Brain pericyte (primary cell): ENCODE measurements at places on chromosomes 13 and 19.

DNA sequence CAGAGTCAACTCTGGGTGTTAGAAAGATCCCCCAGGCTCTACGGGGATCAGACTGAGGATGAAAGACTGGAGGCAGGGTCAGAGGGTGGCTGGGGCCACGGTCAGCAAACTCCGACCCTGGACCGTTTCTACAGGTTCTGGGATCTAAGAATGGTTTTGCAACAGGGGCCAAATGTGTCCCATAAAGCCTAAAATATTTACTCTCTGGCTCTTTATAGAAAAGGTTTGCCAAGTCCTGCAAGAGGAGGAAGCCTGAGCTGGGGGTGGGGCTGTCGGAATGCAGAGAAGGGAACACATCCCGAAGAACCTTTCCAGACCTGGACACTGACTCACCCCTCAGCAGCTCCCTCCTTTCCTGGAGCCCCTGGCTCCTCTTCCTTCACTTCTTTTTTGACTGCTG, 20.7 kb downstream of the LIG1 start:
- DNase-seq = no peak

DNA sequence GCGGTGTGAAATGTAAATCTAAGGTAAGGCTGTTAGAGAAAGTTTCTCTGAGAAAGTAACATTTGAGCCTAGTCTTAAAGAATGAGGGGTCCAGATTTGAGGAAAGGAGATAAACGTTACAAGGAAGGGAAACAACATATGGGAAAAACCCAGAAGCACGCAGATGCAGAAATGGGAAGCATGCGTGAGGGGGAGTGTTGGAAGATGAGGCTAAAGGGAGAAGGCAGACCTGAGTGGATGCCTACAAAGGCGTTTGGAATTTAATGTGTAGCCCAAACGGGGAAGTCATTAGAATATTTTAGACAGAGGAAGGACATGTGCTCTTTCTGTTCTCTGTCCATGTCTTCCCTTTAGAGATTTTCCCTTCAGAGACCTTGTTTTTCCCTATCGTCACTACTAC, 61.0 kb downstream of the TPT1 start:
- DNase-seq = no peak

DNA sequence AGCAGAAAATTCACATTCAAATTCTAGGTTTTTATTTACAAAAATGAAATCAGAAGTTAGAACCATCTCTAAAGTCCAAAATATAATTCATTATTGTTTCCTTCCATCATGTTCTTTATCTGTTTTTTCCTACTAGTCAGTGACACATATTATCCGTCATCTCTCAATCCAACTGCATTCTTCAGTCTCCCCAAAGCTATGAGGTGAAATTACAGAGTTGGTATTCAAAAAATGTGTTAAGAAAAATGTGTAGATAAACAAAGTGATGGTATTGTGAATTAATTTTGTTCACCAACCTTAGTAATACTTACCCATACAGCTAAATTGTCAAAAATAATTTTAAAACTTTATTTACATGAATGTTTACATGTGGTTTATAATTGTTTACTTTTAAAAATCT, 448.7 kb upstream of the MIR17HG start:
- DNase-seq = no peak

- DNase-seq = no peak
Measured at GRCh38 chr19:40193587-40193849, 2.3 kb downstream of the MAP3K10 start.

GRCh38 chr19:10566658-10567410, 1.0 kb upstream of the KRI1 start:
- DNase-seq = no peak

DNA sequence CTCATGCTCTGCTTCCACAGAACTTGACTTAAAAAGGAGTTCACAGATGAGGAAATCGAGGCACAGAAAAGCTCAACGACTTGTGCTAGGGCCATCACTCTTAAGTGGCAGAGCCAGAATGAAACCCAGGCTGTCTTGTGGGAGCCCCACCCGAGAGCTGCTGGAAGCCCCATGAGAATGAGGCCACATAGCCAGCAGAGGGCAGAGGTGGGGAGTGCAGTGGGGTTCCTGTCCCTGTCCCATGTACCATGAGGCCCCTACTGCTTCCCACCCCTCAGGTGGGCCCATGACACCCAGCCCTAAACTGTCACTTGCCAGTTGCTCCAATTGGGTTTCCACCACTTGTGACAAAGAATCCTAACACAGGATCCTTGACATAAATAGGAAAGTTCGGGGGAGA, 175.9 kb downstream of the IRS2 start:
- DNase-seq = no peak

DNA sequence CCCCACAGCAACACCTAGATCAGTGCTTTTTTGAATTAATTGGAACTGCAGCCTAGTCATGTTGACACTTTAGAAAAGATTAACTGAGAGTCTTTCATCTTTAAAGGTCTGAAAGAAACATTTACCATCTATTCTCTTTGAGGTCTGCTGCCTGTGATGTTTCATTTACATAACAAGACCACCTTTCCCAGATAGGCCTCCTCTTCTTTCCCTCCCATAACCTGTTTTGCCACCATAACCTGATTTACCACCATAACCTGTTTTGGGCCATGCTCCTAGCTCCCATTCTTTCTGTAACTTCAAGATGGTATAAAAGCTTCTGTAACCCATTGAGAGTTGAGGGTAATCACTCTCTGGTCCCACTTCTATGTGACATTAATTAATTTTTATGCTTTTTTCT, 320.8 kb downstream of the PCDH20 start:
- DNase-seq = no peak

DNA sequence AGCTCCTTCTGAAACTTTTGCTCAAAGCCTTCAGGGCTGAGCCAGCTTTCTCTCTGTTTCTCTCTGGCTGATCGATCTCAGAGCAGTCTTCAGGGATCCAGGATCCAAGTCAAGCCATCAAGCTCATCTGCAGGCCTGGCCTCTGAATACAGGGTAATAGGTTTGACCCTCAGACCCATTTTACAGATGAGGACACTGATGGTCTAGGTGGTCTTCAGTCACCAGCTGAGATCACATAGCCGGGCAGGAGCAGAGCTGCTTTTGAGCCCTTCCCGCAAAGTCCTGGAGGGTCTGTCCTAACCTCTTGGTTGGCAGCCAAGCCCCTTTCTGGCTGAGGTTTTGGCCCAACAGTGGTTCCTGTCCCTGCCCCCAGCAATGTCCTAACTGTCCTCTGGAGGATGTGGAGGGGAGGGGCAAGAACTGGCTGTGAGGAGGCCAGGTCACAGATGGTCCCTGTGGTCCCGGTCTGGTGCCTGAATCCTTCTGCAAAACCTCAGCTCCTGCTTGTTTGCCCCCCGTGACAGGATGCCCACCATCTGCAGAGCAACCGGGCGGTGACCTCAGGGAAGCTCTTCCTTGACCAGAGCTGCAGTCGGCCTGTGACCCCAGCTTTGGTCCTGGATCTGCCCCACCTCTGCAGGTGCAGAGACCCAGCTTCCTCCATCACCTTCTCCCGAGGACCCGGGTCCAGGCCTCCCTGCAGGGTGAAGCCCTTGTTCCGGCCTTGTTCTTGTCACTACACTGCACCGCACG, 5.8 kb upstream of the PEAK3 start:
- no peak for DNase-seq

DNA sequence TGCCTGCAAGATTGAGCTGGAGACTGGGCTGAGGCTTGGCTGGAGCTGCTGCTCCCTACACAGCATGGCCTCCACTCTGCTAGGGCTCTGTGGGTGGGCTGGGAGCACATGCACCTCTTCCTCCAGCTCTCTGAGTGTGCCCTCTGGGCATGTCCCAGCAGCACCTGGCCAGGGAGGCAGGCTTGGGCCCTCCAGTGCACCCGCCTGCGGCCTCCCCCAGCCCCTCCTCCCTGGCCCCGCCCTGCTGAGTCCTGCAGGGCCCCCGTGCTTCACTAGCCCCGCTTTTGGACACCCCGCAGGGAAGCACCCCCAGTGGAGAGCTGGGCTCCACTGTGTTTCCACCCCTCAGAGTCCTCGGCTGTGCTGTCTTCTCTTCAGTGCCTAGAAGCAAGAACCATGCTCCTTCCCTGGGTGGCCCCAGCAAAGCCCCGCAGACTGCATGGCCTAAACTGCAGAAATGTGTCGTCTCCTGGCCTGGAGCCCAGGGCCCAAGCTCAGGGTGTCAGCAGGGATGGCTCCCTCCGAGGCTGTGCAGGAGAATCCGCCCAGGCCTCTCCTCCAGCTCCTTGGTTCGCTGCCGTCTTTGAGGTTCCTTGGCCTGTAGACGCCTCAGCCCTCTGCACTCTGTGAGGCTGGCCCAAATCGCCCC, 5.0 kb upstream of the TEX29 start:
- DNase-seq = no peak

- peak; percentile 31 for DNase-seq
Measured at GRCh38 chr13:109331898-109332297, 454.5 kb downstream of the IRS2 start.

GRCh38 chr19:14347999-14348889, 33.0 kb upstream of the ADGRE5 start:
- no peak for DNase-seq

GRCh38 chr13:49536144-49536873, 40.6 kb downstream of the PHF11 start:
- no peak for DNase-seq

DNA sequence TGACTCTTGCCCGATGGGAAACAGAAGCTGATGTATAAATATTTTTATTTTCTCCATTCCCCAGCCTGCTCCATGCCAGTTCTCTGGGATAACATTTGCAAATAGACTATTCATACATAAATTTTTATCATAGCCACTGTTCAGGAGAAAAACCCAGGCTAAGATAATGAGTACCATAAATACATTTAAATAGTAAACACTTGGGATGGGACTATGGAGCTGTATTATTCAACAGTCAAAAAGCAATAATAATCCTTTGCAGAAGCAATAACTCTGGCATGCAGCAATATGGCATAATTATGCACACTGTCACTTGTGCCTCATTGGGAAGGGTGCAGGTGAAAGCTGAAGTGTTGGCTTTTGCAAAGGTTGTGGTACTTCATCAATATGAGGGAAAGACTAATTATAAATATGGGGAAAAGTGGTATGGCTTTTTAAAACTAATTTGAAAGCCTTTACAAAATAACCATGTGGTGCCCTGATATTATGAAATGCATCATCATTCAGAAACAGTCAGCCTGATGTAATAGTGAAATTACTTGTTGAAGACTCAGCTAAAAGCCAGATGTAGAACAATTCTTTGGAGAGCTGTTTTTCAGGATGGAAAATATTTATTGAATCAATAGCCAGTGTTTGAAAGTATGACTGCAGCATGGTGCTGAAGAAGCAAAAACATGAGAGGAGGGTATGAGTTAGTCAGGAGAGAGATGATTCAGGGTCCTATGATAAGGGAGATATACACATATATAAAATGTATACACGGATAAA, 2476.7 kb downstream of the PCDH9 start:
- DNase-seq = peak; percentile 5

- no peak for DNase-seq
Measured at GRCh38 chr19:13290741-13291140, 140.5 kb downstream of the IER2 start.

- DNase-seq = no peak
Measured at GRCh38 chr13:112183532-112184090, 116.7 kb downstream of the SOX1 start.

DNA sequence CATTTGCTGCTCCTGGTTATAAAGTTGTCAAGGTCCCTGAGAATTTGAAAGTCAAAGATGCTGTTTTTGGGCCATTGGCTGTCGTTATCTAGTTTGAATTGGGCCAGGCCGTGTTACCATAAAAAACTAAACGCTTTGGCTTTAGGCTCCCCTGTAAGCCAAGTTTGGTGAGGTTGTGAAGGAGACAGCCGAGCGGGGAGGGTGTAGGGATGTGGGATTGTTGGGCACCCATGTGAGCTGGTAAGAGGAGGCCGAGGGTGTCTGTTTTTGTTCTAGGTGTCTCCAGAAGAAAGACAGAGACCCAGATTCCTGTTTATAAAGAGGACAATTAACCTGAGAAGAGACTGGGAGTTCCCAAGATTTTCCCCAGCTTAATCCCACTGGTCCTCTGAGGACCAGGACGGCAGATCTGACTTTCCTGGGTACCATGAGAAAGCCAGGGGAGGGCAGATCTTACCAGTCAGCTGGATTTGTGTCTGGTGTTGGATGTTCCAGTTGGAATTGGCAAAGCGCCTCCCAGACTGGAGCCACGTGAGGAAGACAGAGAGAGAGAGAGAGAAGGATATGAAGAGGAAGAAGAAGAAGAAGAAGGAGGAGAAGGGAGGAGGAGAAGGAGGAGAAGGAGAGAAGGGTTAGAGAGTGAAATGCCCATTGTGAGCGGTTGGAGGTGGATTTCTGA, 25.1 kb downstream of the TMEM255B start:
- no peak for DNase-seq

GRCh38 chr19:51093510-51094345, 11.0 kb upstream of the KLK14 start:
- DNase-seq = no peak

GRCh38 chr13:100542826-100543156, 45.8 kb downstream of the GGACT start:
- DNase-seq = peak; percentile 29

DNA sequence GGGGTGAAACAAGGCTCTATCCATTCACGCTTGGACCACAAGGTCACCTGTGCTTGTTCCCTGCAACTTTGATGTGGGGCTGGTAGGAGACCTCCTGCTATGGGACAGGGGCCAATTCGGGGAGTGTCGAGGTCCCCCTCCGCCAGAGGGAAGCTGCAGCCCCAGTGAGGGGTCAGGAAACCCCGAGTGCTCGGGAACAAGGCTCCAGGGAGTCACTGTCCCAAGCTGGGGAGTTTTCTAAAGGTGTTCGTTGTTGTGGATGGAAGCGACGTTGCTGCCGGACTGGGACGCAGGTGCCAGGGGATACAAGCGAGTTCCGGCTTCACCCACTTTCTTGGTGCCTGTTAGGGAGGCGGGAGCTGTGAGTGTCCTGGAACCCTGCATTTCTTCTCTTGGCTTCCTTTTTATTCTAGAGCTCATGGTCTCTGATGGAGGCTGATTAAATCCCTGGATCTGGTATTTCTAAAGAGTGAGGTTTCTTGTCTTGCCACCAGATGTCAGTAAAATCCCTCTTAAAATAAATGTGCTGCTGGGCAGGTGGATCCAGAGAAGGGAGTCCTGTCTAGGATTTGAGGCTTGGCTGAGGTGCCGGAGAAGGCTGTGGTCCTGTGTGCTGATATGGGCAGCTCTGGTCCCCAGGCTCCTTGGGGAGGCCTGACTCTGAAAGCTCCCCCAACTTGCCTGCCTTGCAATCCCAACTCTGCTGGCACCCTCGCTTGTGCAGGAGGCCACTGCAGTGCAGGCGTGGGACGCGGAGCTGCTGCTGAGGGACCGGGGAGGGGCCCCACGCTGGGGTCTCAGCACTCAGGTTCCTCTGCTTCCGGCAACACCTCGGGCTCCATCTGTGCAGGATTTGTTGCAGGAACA, 153.9 kb downstream of the TEX29 start:
- DNase-seq = no peak

- DNase-seq = no peak
Measured at GRCh38 chr19:14507704-14508542, 10.3 kb downstream of the DNAJB1 start.

DNA sequence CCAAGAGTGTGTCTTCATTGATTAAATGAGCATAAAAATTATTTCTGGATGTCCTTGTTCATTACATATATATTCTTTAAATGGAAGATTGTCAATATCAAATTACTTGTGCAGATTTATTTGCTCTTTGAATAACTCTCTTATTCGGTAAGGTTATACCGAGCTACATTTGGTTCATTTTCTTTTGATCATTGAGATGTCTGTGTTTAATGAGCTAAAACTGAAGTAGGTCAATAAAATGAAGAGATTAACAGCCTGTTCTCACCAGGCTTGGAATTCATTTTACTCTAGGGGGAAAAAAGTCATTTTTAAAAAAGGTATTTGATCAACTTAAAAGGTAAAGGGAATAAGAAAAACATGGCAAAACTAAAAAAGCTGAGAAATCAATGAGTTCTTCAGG, 10.6 kb downstream of the GPC5 start:
- no peak for DNase-seq
